Fibroblast of skin of left biceps (primary cell): ENCODE measurements at places on chromosomes 2 and 18.

GRCh38 chr18:61579581-61579980 is 246.4 kb downstream of the CDH20 start:
- no peak for DNase-seq

DNA sequence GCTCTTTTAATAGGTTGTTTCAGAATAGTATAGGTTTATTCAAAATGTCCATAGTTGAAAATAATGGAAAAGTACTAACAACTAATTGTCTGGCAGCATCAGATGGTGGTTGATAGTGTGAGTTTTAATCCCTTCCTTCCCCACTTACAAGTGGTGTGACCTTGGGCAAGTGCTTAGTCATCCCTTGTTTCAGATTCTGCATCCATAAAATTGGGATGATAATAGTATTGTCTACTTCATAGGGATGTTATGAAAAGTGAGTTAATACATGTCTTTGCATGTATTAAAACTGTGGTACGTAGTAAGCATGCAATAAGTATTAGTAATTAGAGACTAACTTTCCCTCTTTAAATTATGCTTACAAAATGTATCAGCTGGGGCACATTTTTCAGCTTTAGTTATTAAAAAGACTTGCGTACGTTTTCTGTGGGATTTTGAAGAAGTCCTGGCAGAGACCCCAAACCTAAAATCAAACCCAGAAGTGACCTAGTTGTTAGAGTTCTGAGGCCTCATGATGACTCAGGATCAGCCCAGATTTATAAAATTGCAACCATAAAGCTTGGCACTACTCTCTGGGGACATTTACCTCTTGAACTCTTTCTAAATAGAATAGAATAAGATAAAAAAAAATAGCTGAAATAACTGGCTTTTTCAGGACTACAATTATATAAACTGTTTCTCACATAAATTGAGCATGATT is 8.6 kb downstream of the ITGA4 start:
- peak; percentile 84 for DNase-seq

- DNase-seq: no peak
Observed at GRCh38 chr2:11099122-11100065, 55.9 kb upstream of the SLC66A3 start.

- DNase-seq: peak; percentile 21
Observed at GRCh38 chr2:217218269-217219163, 358.7 kb upstream of the TNP1 start.

DNA sequence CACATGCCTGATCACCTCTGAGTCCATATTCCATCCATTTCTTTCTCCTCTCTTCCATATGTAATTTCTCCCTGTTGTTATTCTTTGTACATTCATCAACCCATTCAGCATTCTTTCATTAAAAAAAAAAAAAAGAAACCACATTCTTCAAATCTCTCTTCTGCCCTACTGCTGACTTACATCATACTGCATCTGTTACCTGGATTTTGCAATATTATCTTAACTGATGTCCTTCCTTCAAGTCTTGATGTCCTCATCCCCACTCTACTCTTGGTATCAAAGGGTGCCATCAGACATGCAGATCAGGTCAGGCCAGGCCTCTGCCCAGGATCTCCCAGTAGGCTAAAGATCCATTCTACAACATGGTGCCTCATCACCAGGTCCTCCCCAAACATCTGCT is 90.6 kb downstream of the SGPP2 start:
- DNase-seq: no peak

DNA sequence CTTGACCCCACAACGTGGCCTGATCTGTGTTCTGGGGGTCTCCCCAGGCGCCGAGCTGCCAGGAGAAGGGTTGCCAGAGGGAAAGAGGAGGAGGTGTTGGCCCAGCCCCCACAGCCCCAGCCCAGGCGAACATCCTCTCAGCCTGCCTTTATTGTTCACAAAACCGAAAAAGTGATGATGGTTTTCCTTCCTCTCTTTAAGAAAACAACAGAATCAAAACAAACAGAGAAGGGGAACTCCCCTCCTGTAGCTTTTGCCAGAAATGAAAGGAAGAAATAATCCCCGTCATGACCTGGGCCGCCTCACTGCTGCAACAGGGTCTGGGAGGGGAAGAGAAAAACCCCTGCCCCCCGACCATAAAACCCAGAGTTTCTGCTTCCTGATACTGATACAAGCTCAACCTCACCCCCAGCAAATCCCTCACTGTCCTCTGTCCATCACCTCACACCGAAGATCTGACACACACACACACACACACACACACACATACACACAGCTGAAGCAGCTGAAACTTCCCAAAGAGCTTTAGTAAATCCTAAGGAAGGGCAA is 52.0 kb downstream of the ZFP36L2 start:
- DNase-seq: no peak

DNA sequence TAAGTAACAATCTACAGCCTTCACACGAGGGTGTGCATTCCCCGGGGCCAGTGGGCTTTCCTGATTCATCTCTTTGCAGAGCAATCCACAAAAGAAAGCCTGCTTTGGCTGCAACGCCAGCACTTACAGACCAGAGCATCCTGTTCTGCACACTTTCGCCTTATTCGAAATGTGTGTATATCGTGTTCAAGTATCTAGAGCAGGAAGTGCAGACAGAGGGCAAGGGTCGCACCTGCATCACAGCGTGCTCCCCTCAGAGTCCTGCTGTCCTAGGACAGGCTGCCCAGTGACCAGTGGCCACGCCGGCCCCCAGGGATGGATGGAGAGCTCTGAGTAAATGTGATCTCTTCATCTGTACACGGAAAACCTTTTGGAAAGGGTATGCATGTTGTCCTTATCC is 264.3 kb downstream of the ZNF516 start:
- no peak for DNase-seq

DNA sequence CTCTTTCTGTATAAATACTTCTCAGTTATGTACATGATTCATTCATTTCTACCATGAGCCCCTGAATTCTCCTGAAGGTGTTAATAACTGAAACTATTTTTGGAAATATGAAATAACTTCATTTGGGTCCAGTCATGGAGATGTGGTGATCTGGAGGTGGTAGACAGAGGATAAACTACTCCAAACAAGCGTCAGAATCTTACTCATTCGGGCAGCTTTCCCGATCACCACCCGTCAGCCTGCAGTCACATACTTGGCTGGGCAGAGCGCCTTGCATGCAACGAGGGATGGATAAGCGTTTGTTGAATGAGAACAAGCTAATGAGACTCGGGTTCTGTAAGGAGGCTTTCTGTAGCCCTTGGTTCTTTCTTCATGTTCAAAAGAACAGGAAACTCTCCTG is 222.7 kb downstream of the CD226 start:
- no peak for DNase-seq

DNA sequence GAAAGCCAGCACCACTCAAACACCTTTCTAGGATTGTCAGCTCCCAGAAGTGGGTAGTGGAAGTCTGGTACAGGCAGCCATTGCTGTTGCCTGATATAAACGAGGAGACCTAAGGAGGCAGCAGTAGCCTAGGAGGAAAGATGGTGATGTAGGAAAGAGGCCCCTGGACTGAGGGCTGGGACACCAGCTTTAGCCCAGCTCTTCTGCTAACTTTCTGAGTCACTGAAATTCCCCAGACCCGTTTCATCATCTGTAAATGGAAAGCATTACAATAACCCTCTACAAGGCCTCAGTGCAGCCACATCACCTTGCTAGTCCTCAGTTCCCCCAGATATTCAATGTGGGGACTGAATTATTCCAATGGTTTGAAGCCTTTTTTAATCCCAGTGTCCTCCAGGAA is 336.5 kb downstream of the TNS1 start:
- no peak for DNase-seq

- DNase-seq: peak; percentile 100
Observed at GRCh38 chr2:69914164-69914949, 552 bp upstream of the MXD1 start.

DNA sequence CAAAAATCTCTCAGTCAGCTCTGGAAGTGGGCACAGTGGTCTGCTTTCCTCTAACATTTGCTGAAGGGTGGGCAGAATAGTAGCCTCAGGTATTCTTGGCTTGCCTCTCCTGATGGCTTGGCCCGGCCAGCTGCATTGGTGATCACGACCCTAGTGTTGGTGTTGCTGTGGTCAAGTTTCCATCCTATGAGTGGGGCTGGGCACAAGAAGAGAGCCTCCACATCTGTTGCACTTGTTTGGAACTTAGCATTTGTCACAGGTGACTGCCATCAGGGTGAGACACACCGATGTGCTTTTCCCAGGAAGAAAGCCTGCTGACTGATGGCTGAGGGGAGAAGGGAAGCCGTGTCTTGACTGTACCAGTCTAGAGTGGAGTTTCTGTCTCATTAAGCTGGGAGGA is 33.1 kb upstream of the SNORC start:
- no peak for DNase-seq

DNA sequence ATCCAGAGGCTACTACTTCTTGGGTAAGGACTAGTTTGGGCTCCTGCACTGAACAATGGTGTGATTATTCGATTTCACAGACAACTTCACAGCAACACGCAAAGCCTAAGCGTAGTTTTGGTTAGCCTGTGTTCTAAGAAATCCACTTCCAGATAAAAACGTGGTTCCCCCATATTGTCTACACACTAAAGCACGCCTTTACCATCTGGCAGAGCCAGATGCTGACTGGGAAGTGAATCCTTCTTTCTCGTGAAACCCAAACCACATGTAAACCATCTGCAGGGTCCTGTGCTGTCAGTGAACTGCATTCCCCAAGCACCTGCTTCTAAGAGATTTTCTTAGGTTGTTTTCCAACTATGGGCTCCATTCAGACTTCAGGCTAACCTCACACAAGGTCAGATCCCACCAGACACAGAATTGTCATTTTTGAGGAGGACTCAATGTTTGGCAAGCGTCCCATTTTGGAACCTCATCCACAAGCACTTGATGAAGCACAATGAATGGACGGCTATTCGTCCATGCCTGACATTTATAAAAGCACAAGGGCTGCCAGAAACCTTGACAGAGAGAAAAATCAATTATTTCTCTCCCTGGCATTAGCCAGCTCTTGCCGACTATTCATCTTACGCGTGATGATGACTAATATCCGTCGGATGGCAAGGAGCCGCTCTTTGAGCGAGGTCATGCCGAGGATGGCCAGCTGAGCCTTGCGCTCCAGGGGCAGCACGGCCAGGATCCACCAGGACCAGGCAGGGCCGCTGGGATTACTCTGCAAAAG is 38.4 kb downstream of the LONRF2 start:
- DNase-seq: no peak

- no peak for DNase-seq
Observed at GRCh38 chr2:128458505-128458904, 139.8 kb upstream of the HS6ST1 start.

GRCh38 chr2:146392631-146393030 is 1452.2 kb upstream of the ACVR2A start:
- DNase-seq: no peak

- DNase-seq: no peak
Observed at GRCh38 chr2:128197059-128197458, 106.1 kb downstream of the UGGT1 start.
